ENCODE measurements at places on chromosomes 2 and 18.
A peak's percentile ranks its signal among the peaks of the same experiment; 100 is the strongest.

GRCh38 chr2:128446049-128446873 lies 127.6 kb upstream of the HS6ST1 start:
- DNase-seq, result no peak

GRCh38 chr2:203949228-203949627 lies 12.7 kb downstream of the ICOS start:
- DNase-seq, result peak; percentile 40

- no peak for DNase-seq
Observed at GRCh38 chr2:241225983-241226382, 37.5 kb downstream of the ANO7 start.

DNA sequence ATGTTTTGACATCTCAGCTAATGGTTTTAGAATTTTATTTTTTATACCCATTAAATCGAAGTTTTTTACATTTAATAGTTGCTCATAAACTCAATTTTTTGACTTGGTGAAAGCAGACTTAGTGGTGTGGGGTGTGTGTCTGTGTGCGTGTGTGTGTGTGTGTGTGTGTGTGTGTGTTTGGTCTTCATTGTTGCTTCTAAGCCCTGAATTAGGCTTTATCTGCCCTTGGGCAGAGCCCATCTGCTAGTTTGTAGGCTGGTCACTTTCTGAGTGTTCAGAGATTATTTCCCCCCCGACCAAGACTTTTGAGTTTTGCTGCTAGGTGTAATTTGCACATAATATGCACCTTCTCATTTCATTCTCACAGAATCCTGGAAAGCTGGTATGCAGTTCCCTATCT lies 14.3 kb downstream of the PAX3 start:
- DNase-seq, result no peak

DNA sequence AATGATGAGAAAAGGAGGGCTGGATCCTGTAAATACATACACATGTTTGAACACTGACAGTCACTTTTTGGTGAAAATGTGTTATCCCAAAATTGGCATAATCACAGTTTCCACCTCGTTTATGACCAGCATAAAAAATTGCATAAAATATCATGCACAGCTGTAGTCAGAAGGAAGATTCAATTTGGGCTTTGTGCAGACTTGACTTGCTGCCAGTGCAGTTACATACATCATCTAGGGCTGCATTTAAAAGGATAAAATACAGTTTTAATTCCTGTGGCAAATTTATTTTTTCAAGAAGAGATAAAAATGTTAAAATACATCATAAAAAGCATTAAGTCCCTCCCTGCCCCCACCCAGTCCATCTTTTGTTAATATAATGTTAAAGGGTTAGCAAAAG lies 103.8 kb downstream of the VWC2L start:
- DNase-seq, result no peak

DNA sequence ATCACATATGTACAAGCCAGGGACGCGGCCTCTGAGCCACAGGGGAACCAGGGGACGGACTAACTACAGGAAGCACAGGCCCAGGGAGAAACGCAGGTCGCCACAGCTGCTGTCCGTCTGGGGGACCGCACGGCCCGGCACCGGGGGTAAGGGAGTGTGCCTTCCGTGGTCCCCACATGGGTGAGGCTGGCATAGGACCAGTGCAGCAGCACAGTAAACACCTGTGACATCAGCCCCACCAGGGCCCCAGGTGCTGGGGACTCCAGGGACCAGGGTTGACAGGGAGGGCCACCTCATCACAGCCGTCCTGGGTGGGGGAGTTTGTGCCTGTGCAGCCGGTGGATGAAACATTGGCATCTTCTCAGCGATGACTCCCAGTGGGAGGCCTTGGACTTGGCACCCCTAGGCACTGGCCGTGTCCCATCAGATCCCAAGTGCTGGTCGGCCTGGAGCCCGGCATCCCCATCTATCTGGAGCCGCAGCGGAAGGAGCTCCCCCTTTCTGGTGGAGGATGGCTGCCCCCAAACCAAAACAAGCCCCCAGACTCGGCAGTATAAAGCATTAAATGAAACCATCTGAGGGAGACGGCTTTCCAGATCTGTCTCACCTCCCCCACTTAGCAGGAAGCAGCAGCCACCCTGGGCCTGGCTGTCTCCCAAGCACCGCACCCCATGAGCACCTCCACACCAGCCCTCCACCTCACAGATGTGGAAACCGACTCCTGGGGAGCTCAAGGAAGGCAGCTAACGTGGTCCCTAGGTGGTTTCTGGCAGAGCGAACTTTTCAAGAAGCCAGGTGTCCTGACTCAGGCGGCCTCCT lies 22.5 kb downstream of the AQP12A start:
- no peak for DNase-seq

DNA sequence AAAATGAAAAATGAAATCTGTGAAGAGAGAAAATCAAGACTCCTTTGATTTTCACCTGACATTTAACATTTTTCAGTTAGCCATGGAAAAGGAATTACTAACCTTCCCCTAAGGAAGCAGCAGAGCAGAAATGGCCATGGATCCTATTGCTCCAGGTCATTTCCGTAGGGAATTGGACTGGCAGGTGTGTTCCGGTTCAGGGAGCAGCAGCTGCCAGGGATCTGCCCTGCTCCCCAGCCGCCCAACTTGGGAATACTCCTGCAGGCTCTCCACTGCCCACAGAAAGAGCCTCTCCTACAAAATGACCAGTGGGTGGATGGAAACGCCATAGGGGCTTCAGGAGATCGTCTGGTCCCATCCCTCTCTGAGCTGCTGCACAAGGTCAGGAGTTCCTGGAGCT lies 86.0 kb upstream of the MAPK4 start:
- no peak for DNase-seq

DNA sequence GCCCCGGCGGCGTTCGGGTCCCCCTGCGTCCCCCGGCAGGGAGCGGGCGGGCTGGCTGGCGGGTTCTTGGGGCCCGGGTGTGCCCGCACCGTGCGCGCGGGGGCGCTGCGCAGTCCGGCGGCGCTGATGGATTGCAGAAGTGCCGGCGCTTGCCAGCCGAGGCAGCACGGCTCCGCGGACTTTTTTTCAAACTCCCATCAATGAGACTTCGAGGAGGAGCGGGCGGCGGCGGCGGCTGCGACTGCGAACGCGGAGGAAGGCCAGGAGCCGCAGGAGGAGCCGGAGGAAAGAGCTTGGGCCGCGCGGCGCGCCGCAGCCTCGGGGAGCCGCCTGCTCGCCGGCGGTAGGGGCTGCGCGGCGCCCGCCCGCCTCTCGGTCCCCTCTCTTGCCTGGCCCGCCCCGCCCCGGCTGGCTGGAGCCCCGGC lies at the start of gene GLI2:
Gene GLI2, plus strand, starts transcription at position 123 of the 425 bp plus-strand sequence. CDS start 61,453 bp downstream, outside the sequence.
- peak; percentile 77 for DNase-seq

DNA sequence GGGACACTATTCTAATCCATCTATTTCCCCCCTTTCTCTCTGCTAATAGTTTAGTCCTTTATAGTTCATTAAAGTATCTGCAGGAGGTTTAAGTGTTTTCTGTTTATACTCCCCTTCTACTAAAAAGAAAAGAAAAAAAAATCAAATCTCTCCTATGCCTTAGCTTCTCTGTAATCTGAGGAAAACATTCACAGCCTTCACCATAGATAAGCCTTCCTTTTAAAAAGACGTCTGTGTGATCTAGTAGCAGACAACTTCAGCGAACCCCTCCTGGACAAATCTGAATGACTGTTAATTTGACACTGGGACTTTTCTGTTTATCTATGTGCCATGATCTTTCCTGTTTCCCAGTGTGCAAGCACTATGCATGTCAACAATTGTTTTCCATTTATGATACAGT lies 70.4 kb upstream of the CDH19 start:
- DNase-seq, result no peak

Data from astrocyte (in vitro differentiated cells and primary cell).